Adrenal gland (tissue), 19 donors: ENCODE measurements at places on chromosomes 12 and 14. TPM values are rescaled to one million over a fixed set of nuclear protein-coding genes. Genes with fewer than 3 reads are reported as not detected.

BIN2 gene
- polyA plus RNA-seq = 4.6 TPM

DNA sequence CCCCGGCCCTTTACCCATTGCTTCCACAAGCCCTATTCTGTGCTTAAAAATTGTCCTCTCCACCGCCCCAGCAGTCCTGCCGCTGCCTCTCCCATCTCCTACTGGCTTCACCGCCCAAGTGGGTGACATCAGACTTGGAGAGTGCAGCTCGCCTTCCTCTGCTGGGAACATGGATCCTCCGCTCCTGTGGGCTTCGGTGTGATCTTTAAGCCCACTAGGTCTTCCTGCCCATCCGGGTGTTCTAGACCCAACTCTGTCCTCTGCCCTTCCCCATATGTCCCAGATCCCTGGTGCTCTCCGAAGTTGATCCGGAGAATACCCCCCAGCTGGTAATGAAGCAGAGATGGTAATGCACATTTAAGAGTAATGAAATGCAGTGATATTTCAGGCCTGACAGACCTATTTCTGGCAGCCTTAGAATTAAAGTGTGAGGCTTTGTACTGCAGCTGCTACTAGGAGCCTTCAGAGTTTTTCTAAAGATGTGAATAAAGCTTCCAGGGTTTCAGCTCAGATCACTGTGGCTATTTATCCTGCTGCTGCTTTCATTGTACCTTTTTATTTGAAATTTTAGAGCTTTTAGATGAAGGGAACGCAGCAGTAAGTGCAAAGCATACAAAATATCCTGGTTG lies 22.9 kb upstream of the CTDSP2 start:
- DNase-seq = no peak

DNA sequence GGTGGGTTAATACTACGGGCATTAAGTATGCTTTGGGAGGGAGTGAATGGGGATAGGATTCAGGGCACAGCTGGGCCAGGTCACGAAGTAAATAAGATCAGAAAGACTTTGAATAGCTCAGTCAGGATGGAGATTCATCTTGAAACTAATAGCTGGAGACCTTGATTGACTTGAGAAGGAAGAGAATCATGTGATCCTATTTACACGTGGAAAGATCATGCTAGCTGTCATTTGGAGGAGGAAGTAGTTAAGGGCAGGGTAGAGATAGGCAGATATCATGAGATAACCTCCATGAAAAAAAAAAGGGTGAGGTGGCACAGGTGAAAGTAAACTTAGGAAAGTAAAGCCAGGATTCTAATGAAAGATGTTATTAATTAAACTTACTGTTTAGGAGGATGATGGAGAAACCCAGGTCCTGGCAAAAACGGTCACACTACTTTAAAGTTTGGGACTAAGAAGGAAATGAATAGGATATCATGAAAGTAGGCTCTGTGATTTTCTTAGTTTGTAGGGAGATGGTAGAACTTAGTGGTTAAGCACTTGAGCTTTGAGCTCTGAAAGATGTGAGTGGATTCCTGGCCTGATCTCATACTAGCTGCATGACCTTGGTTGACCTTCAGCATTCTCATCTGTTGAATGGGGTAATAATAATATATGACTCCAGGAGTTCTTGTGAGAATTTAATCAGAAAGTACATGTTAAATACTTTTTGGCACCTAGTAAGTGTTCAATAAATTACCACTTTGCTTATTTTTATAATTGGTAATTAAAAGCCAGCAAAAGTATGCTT lies 439.0 kb downstream of the NRXN3 start:
- DNase-seq = no peak

MAP1LC3B2 gene
- 1.7 TPM for polyA plus RNA-seq

PAPLN gene
- 22.9 TPM for polyA plus RNA-seq
